GM04503 (cell line): ENCODE measurements at places on chromosomes 16 and 17.

GRCh38 chr16:87436225-87437172, 44.4 kb downstream of the MAP1LC3B start:
- DNase-seq, result no peak

DNA sequence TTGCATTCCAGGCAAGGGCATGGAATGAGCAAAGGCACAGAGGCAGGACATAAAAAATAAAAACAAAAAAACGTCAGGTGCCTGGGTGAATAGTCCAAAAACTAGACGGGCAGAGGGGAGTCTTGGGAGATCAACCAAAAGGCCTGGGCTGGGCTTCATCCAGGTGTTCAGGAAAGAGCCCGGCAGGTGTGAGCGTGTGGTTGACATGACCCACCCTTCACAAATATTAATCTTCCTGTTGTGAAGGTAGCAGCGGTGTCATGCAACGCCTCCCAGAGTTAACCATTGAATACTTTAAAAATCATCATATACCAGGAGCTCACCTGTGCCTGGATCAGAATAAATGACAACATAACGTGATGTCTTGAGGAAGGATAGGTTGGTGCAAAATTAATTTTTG, 90.6 kb downstream of the USP22 start:
- no peak for DNase-seq

DNA sequence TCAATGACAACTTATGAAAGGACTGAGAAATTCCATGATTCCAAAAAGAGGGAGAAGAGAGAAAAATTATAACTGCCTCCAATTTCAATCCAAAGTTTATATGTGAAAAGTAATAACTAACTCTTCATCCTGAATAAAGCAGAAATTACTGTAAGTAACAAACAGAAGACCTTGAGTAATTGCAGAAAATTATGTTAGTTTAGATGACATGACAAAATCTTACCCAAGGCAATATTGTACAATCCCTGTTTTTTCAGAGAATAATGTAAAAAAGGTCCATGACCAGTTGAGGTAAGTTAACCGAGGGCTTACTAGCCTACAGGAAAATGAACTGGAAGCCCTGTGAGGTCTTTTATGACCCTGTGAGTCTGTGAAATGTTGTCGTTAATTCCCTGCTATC, 949.5 kb upstream of the SOX9 start:
- no peak for DNase-seq

DNA sequence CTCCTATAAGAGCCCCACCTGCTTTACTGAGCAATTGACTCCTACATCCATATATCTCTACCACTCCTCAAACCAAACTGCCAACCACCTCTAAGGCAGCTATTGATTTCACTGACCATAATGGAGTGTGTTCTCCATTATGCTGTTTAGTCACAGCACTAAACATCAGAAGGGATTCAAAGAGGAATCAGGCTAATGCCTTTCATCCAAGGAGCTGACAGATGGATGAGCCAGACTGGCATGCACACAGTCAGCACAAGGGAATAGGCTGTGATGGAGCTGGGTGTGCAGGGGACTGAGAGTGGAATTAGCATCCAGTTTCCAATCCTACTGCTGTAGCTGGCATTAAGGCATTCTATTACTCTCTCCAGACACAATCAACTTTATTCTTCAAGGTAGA, 88.7 kb upstream of the CCL2 start:
- no peak for DNase-seq

DNA sequence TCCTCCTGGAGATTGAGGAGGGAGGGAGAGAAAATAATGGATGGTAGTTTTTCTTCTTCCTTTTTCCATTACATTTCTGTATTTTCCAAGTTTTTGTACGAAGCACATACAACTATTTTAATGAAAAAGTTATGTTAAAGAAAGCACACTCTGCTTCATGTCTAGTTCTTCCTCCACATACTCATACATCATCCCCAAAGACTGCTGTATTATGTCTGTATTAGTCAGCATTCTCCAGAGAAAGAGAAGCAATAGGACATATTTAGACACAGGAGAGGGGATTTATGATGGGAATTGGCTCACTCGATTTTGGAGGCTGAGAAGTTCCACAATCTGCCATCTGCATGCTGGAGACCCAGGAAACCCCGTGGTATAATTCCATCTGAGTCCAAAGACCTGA, 10.1 kb upstream of the ACSM2A start:
- DNase-seq, result no peak

GRCh38 chr17:74921026-74921681, 1.9 kb downstream of the USH1G start:
- DNase-seq, result no peak

DNA sequence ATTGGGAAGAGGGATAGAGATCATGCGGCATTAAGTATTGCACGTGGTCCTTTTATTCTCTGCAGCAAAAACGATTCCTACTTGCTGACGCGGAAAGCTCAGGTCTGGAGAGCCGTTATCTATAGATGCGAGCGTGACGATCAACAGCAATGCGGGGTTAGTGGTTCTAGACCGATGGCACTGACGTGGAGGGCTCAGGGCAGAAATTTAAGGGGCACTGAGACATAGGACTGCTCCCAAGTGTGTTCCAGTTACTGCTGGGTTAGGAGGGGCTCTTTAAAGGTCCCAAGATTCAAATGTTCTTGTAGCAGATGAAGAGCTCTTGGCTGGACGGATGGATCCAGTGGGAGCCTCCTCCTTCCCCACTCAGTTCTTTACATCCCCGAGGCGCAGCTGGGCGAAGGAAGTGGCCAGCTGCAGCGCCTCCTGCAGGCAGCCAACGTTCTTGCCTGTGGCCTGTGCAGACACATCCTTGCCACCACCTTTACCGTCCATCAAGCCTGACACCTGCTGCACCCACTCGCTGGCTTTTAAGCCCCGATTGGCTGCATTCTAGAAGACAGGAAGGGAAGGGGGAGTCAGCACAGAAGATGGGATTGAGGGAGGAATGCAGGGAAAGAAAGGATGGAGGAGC, 732 bp upstream of the EXOSC6 start:
- no peak for DNase-seq

- DNase-seq, result no peak
Observed at GRCh38 chr17:12739500-12739899, 49.8 kb upstream of the ARHGAP44 start.

- DNase-seq, result no peak
Observed at GRCh38 chr16:31527734-31528274, at the start of gene AHSP. TSS of gene AHSP (plus strand) at chr16:31527900. CDS start at chr16:31528140, 240 bp downstream.

GRCh38 chr17:12492450-12492849, 173.2 kb upstream of the MYOCD start:
- no peak for DNase-seq
